ENCODE measurements at places on chromosomes 2 and 18. TPM values are rescaled to one million over a fixed set of nuclear protein-coding genes. Genes with fewer than 3 reads are reported as not detected.

GRCh38 chr2:137675584-137676327 lies 288.5 kb upstream of the HNMT start:
- H3K27me3 ChIP-seq = no peaks in the 10 kb centered on the region
- DNase-seq = no peak
- no peaks in the 10 kb centered on the region for H3K4me1 ChIP-seq
- H3K36me3 ChIP-seq = no peaks in the 10 kb centered on the region

DNA sequence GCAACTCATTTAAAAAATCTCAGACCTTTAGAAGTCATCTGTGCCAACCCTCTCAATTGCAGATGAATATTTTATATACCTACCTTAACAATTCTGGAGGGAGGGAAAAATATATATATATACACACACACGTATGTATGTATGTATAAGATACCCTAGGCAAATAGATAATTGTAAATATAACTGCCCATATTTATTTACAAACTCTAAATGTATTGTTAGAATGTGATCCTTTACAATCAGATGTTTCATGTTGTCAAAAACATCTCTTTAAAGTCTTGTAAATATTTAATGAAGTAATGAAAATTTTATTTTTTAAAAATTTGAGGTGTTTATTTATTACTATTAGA lies 11.6 kb downstream of the ANKRD12 start:
- H3K27ac ChIP-seq = no peak overlapping the region
- DNase-seq = no peak

DNA sequence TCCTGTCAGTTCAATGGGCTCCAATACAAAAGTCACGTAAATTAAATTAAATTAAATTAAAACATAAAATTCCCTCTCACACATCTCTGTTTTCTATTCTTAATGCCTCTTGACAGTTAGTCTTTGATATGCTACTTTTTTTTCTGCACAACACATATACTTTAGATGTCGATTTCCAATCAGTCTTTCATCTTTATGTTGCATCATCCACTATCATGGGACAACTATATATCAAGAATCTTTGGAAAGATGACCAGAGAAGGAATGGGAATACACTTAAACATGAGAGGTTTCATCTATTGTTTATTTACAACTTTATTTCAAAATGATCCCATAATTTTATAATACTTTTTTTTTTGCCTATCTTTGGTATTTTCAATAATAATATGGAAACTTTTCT lies 733.3 kb upstream of the FANCL start:
- H3K27me3 ChIP-seq = no peaks in the 10 kb centered on the region
- no peaks in the 10 kb centered on the region for H3K36me3 ChIP-seq
- H3K4me1 ChIP-seq = peaks cover 66% of the 10 kb centered on the region
- no peak for DNase-seq
- peak overlapping the region; percentile 24 for H3K4me3 ChIP-seq

DNA sequence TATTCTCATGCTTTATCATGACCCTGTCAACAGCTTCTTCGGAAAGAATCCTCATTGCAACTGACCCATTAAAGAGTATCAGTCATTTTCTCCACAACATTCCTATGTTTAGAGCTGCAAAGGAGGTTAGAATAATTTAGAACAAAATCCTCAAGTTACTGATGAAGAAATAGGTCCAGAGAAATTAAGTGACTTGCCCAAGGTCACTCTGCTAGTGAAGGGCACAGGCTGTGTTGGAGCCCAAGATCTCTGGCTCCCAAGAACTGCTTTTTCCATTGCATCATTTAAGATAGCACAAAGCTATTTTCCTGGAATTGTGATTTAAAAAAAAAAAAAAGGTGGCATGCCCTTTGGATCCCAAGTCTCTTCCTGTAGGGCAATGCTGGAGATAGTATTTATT lies 9.6 kb downstream of the IRS1 start:
- peaks cover 4% of the 10 kb centered on the region for H3K36me3 ChIP-seq
- no peak for DNase-seq
- H3K27ac ChIP-seq = no peak overlapping the region
- peaks cover 47% of the 10 kb centered on the region for H3K4me1 ChIP-seq
- no peaks in the 10 kb centered on the region for H3K27me3 ChIP-seq

GRCh38 chr2:224036731-224037361 lies 2.2 kb downstream of the SERPINE2 start:
- peaks cover 41% of the 10 kb centered on the region for H3K4me1 ChIP-seq
- H3K27ac ChIP-seq = no peak overlapping the region
- H3K27me3 ChIP-seq = peaks cover 40% of the 10 kb centered on the region
- no peak for DNase-seq

- no peaks in the 10 kb centered on the region for H3K27me3 ChIP-seq
- H3K4me3 ChIP-seq = no peak overlapping the region
- no peak for DNase-seq
- no peaks in the 10 kb centered on the region for H3K36me3 ChIP-seq
- H3K4me1 ChIP-seq = no peaks in the 10 kb centered on the region
- H3K27ac ChIP-seq = no peak overlapping the region
These were observed 148.5 kb downstream of the MYT1L start for GRCh38 chr2:2182551-2183071.

DNA sequence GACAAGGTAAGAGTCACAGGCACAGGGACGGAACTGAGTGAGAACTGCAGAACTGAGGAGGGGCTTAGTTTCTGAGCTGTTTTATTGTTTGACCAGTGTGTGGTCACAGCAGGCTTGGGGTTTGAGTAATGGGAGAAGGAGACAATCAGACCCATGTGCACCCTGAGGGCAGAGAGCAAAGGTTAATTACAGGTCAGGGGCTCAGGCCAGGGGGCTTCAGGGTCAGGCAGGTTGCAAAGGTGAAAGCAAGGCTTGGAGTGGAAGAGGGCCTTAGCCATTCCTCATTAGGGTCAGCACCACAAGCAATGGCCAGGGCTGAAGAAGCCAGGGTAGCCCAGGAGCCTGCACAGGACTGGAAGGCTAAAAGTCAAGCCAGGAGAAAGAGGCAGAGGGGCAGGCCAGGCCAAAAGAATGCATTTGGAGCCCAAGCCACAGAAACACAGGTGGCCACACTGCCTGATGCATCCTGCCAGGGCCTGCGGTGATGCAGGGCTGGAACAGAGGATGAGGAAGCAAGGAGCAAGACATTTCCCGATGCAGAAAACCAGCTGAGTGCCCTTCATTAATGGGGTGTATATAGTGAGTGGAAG lies 209.8 kb upstream of the GYPC start:
- H3K27me3 ChIP-seq = no peaks in the 10 kb centered on the region
- no peak for DNase-seq
- H3K4me3 ChIP-seq = no peak overlapping the region
- no peaks in the 10 kb centered on the region for H3K4me1 ChIP-seq
- H3K27ac ChIP-seq = no peak overlapping the region
- no peaks in the 10 kb centered on the region for H3K36me3 ChIP-seq

GRCh38 chr18:4453567-4453873 lies 1.6 kb downstream of the DLGAP1 start:
- H3K36me3 ChIP-seq = no peaks in the 10 kb centered on the region
- H3K27ac ChIP-seq = no peak overlapping the region
- H3K27me3 ChIP-seq = peaks cover 35% of the 10 kb centered on the region
- H3K4me1 ChIP-seq = peaks cover 60% of the 10 kb centered on the region

GRCh38 chr2:188176620-188177019 lies 115.1 kb upstream of the GULP1 start:
- peaks cover 20% of the 10 kb centered on the region for H3K4me1 ChIP-seq
- no peaks in the 10 kb centered on the region for H3K36me3 ChIP-seq
- no peak for DNase-seq
- H3K27me3 ChIP-seq = no peaks in the 10 kb centered on the region

- no peak overlapping the region for H3K27ac ChIP-seq
- DNase-seq = peak; percentile 60
- H3K4me3 ChIP-seq = no peak overlapping the region
- H3K27me3 ChIP-seq = no peaks in the 10 kb centered on the region
- H3K4me1 ChIP-seq = no peaks in the 10 kb centered on the region
These were observed 92.7 kb upstream of the PARD3B start for GRCh38 chr2:204452464-204453023.

DNA sequence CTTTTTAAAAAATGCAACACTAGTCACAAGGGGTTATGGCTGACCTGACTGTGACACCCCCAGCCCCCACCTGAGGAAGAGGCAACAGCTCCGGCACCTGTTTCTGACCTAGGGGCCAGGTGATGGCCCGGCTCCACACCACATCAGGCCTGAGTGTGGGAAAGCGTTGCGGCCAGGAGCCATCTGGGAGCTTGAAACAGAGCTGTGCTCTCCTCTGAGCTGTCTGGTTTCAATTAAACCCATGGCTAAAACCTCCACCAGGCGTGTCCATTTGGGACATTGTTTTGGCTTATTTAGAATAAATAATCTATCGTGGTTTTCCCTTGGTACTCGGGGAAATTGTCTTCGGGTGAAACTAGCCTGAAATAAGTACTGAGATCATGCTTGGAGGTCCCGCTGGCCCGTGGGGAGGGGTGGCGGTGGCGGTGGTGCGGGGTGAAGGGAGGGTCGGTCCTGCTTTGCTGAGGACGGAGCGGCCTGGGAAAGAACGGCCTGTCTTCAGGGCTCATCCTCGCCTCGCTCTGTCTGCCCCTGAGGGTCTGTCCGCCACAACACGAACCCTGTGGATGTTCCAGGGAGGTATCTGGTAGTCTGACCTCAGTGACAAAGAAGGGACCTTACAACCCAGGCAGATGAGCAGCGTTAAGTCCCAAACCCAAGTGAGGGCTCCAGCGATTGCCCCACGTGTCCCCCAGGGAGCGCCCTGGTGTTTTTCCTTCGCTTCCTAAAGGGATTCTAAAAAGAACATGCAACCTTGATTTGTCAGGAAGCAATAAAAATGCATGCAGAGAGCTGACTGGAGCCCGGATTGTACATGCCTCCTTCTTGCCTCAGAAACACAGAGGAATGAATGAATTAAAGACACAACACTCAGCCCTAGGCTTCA lies 58.7 kb downstream of the IL1RL2 start:
- H3K27me3 ChIP-seq = peaks cover 21% of the 10 kb centered on the region
- H3K4me1 ChIP-seq = no peaks in the 10 kb centered on the region

DNA sequence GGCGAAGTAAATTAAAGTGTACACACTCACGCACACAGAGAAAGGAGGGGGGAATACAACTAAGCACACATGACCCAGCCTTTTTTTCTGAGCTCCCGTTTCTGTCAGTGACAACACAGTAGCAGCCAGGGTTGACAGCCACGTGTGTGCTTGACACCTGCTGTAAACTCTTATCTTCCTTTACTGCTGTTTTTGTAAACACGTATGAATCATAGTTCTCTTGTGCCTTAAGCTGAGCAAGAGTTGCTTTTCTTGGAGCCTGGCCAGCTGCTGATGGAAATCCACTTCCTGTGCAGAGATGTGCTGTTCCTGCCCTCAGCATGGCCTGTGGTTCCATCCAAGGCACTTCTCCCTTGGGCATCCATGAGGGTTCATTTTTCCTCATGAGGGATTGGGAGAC lies 561.9 kb downstream of the GALR1 start:
- DNase-seq = no peak
- no peak overlapping the region for H3K27ac ChIP-seq
- no peaks in the 10 kb centered on the region for H3K4me1 ChIP-seq
- no peaks in the 10 kb centered on the region for H3K27me3 ChIP-seq
- H3K36me3 ChIP-seq = no peaks in the 10 kb centered on the region

DNA sequence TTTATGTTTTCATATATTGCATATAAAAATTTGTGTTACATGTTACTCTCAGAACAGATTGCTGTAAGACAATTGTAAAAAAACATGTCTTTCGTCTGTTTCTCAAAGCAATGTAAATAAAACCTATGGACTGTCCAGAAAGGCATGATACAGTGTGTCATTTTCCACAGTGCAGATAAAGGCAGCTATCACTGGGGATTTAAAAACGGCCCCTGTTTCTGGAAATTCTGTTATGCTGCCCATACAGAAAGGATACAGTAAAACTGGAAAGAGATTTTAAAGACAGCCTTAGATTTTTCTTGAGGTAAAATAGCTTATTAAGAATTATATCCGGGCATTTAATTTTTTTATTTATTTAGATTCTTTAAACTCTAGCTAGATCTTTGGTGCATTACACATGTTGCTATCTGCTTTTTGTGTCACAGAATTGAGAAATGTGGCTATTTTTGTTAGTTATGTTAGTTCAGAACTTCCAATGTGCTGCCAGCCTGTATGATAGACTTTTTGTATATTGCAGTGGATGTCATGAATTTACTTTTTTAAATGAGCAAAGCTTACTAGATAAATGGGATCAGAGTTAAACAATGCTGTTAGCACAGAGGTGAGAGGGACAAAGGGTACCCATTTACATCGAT lies 859 bp upstream of the INO80D start:
- no peaks in the 10 kb centered on the region for H3K27me3 ChIP-seq
- DNase-seq = no peak
- H3K27ac ChIP-seq = peak overlapping the region; percentile 99
- H3K4me3 ChIP-seq = peak overlapping the region; percentile 89

DNA sequence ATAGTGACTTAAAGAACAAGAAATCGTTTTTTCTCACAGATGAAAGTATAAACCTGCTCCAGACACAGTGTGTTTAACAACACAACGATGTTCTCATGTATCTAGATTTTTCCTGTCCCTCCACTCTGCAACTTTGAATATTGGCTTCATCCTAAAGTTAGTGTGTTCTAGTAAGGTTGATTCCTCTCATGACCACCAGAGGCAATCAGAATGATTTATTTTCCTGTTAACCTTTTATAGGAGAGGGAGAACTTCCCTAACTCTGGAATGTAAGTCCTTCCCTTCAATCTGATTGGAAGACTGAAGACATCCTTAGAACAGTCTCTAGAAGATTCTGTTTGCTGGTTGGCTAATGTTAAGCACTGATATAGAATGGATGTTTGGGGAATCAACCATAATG lies 41.0 kb upstream of the TAF4B start:
- H3K27me3 ChIP-seq = no peaks in the 10 kb centered on the region
- DNase-seq = peak; percentile 73
- no peak overlapping the region for H3K27ac ChIP-seq
- H3K36me3 ChIP-seq = no peaks in the 10 kb centered on the region

GRCh38 chr18:22846088-22846683 lies 86.9 kb upstream of the RBBP8 start:
- H3K4me1 ChIP-seq = peaks cover 8% of the 10 kb centered on the region
- H3K36me3 ChIP-seq = no peaks in the 10 kb centered on the region
- H3K4me3 ChIP-seq = no peak overlapping the region

DNA sequence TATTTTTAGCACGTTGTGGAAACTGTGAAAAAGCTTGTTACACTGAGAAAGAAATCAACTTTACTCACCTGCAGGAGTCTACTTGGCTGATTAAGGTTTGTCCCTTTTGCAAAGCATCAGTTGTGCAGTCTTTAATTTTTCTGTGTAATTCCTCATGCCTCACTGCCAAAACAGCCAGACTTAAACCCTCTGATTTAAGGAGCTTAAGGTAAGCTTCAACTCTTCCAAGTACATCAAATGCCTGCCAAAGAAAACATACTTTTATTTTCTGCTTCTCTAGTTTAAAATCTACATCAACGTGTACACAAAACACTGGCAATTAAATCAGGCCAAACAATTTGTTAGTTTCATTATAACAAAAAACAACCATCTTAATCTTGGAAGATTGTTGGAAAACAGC lies 98.0 kb upstream of the TTN start:
- no peak for DNase-seq
- H3K4me1 ChIP-seq = no peaks in the 10 kb centered on the region
- H3K27ac ChIP-seq = no peak overlapping the region

Gene MAB21L4
- not detected for total RNA-seq

Gene ERICH2
- total RNA-seq = not detected

Gene MERTK
- 8.7 TPM for total RNA-seq

Gene UGT1A10
- 0.23 TPM for total RNA-seq

Gene MYCN
- 145 TPM for total RNA-seq

Gene CCDC68
- 1.2 TPM for total RNA-seq

Gene MGAT4A
- 5.6 TPM for total RNA-seq

Gene TCF23
- not detected for total RNA-seq

Gene GALR1
- total RNA-seq = 0.74 TPM

Gene PGAP1
- 28.7 TPM for total RNA-seq

Gene RASGRP3
- 0.69 TPM for total RNA-seq

Gene LMAN1
- total RNA-seq = 94.3 TPM
